ENCODE measurements at places on chromosomes 5 and 9. TPM values are rescaled to one million over a fixed set of nuclear protein-coding genes. Genes with fewer than 3 reads are reported as not detected.

C9orf78 gene
- 30.7 TPM for total RNA-seq

SLC6A3 gene
- 0.19 TPM for total RNA-seq

SNCAIP gene
- 1.3 TPM for total RNA-seq

LRRC26 gene
- total RNA-seq: not detected

SLC6A18 gene
- not detected for total RNA-seq

MPDZ gene
- 97.3 TPM for total RNA-seq

TEX48 gene
- not detected for total RNA-seq

CENPP gene
- total RNA-seq: 3.5 TPM

OTP gene
- total RNA-seq: not detected

CDH6 gene
- total RNA-seq: 4.0 TPM

LRRC8A gene
- total RNA-seq: 24.2 TPM

NEUROG1 gene
- not detected for total RNA-seq

GPR150 gene
- not detected for total RNA-seq

NINJ1 gene
- total RNA-seq: 46.4 TPM

EGFLAM gene
- total RNA-seq: 6.3 TPM

PCDHA6 gene
- 0.11 TPM for total RNA-seq

PCDHB13 gene
- total RNA-seq: 4.8 TPM

TAF11L5 gene
- total RNA-seq: not detected

GRHPR gene
- 102 TPM for total RNA-seq

TAL2 gene
- not detected for total RNA-seq

IFNA13 gene
- not detected for total RNA-seq

RABGAP1 gene
- total RNA-seq: 49.3 TPM

FRMD3 gene
- total RNA-seq: 123 TPM

FBLL1 gene
- 1.5 TPM for total RNA-seq

ZNG1C gene
- 14.0 TPM for total RNA-seq

FCN2 gene
- not detected for total RNA-seq

C9orf153 gene
- not detected for total RNA-seq

IRGM gene
- total RNA-seq: not detected

RNF14 gene
- 104 TPM for total RNA-seq

CCDC187 gene
- total RNA-seq: 0.03 TPM

IL13 gene
- not detected for total RNA-seq

C1QTNF2 gene
- total RNA-seq: 1.3 TPM

FAM81B gene
- total RNA-seq: not detected

WDR38 gene
- total RNA-seq: not detected

SOX30 gene
- total RNA-seq: 0.13 TPM

CDC23 gene
- total RNA-seq: 17.9 TPM

SERINC5 gene
- total RNA-seq: 20.9 TPM

ADGRV1 gene
- 0.19 TPM for total RNA-seq

OLFML2A gene
- 46.4 TPM for total RNA-seq

TRIM36 gene
- total RNA-seq: 0.75 TPM
